IMR-90 (cell line): ENCODE measurements at places on chromosomes 11 and 22. TPM values are rescaled to one million over a fixed set of nuclear protein-coding genes. Genes with fewer than 3 reads are reported as not detected.

- H3K4me3 ChIP-seq, result no peak overlapping the region
- DNase-seq, result no peak
- no peaks in the 10 kb centered on the region for H3K36me3 ChIP-seq
These were observed 251.9 kb upstream of the FAT3 start for GRCh38 chr11:91972665-91973266.

DNA sequence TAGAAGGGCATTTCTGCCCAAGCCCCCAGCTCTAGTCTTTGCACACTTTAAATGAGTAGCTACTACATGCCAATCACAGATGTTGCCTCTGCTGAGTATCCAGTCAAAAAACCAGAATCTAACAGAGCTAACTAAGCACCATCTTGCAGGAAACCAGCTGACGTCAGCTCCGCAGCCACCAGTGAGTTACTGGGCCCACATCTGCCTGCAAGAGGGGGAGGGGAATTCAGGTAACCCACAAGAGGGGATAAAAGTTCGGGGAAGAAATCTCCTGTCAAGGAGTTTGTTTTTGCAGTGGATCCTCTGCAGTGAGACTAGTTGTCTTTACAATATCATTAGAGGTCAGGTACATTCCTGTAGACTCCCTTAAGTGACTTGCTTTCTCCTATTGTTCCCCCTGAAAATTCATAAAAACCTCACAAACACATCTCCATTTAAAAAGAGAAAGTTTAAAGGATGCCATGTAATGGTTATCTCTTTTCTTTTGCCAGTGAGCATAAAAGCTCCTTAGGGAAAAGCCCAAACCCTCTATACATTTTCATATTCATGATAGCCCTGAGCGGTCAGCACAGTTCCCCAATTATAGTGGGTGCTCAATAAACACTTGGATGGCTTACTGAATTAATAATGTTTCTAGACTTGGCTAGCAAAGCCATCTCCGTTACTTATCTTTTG is 9.3 kb downstream of the CD44 start:
- no peaks in the 10 kb centered on the region for H3K27me3 ChIP-seq
- no peak overlapping the region for H3K27ac ChIP-seq
- peaks cover 56% of the 10 kb centered on the region for H3K36me3 ChIP-seq
- H3K4me1 ChIP-seq, result peaks cover 44% of the 10 kb centered on the region
- DNase-seq, result no peak
- H3K4me3 ChIP-seq, result no peak overlapping the region

DNA sequence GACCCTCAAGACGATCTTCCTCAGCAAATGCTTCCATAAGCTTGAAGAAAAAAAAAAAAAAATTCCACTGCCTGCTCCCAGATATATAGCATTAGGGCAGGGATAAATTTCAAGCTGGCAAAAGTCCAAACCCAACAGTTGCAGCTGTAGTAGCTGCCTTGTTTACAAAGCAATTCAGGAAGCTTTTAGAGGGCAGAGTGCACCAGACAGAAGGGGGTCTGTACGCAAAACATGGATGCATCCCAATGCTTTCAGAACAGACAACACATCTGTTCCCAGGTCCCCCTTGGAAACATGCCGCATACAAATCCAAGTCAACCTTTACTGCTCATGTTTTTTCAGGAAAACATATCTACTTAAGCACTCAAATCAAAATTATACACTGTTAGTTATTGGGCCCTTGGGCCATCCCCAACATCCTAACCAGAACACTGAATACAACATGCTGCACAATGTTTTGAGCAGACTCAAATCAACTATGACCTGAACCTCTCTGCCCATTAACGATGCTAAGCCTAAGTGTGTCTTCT is 94.5 kb downstream of the CADM1 start:
- H3K4me1 ChIP-seq, result peaks cover 3% of the 10 kb centered on the region
- H3K27ac ChIP-seq, result no peak overlapping the region
- no peaks in the 10 kb centered on the region for H3K36me3 ChIP-seq
- no peak overlapping the region for H3K4me3 ChIP-seq
- DNase-seq, result peak; percentile 48
- no peaks in the 10 kb centered on the region for H3K27me3 ChIP-seq

DNA sequence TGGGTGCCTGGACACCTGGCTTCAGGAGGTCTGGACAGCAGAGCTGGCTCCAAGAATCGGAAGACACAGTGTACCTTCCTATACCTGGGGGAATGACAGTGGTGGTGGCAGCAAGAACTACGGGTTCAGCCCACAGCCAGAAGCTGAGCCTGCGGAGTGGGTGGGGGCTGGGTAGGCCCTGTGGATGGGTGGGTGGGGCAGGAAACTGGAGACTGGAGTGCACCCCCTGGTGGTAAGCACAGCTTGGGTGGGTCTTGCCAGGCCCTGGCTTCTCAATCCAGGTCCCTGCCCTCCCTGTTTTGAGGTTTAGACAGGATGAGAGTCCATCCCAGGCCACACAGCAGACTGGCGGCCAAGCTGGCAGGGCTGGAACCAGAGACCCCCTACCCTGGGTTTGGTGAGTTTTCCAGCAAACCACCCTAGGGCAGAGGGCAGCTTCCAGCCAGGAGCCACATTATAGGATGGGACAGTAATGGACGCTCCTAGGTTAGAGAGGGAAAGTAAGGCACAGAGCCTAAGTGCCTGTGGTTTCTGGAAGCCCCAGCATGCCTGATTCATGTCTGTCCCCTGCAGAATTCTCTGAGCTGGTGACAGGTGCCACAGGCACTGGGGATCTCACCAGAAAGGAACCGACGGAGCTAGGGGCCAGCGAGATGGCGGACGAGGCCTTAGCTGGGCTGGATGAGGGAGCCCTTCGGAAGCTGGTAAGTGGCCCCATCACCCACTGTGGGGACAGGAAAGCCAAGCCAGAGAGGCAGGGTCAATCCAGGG is 1.7 kb downstream of the SMTN start:
- H3K27me3 ChIP-seq, result no peaks in the 10 kb centered on the region
- H3K36me3 ChIP-seq, result peaks cover 18% of the 10 kb centered on the region
- peak overlapping the region; percentile 80 for H3K27ac ChIP-seq
- peak overlapping the region; percentile 71 for H3K4me3 ChIP-seq

DNA sequence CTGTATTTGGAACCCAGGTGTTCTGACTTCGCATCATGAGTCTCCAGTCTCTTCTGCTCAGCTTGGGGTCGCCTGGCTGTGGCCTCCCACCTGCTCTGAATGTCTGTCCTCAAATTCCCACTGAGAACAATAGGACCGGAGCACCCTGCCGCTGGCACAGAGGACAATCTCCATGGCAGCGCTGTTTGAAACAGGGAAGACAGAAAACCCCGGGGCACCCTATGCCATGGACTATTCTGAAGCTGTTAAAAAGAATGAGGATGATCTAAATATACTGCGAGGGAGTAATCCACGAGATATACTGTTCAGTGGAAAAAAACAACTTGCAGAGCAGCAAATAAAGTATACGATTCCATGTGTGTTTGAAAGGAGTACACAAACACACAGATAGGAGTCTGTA is 415.6 kb upstream of the NARS2 start:
- no peaks in the 10 kb centered on the region for H3K4me1 ChIP-seq
- no peak overlapping the region for H3K4me3 ChIP-seq
- DNase-seq, result no peak

DNA sequence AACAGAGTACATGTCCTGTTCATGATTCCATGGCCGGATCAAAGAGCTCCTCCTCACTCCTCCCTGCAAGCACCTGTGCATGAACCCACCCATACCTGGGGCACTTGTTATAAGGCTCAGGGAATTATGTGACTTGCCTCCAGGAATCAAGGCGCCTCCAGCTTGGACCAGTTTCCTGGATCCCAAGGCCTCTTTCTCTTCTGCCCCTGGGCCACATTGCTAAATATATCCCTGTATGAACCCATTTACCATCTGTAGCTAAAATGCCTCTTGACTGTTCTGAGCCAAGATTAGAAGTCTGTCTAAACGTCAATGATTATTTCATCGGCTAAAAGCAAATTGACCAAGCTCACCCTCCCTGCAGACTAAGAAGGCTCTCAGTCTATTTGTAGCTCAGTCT is 135.6 kb downstream of the KIRREL3 start:
- H3K27ac ChIP-seq, result no peak overlapping the region
- no peaks in the 10 kb centered on the region for H3K4me1 ChIP-seq
- H3K4me3 ChIP-seq, result no peak overlapping the region
- H3K27me3 ChIP-seq, result no peaks in the 10 kb centered on the region
- no peaks in the 10 kb centered on the region for H3K36me3 ChIP-seq
- no peak for DNase-seq

GRCh38 chr11:59555601-59556114 is 44.3 kb downstream of the OR4D9 start:
- H3K27ac ChIP-seq, result peak overlapping the region; percentile 31
- 0 out of 2 replicates have a peak, but pooled peaks cover 2% of the 10 kb centered on the region for H3K4me1 ChIP-seq
- H3K27me3 ChIP-seq, result no peaks in the 10 kb centered on the region

DNA sequence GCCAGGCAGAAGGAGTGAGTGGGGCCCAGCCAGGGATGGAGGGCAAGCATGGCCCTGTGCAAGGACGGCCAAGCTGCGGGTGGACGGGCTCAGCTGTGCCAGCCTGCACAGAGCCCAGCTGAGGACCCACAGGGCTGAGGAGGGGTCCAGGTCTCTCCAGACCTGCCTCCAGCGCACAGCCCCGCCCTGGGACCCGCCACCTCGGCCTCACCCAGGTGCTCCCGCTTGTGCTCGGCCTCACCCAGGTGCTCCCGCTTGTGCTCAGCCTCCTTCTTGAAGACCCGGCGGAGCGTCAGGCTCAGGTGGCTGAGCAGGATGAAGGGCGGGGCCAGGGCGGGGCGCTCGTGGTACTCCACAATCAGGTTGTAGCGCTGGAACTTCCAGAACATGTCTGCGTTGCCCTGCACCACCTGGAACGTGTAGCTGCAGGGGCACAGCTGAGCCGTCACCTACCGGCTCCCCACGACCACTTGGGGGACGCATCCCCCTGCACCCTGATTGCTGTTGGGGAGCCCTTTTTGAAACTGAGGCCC is 6.4 kb downstream of the TSSC4 start:
- peaks cover 21% of the 10 kb centered on the region for H3K27me3 ChIP-seq
- H3K27ac ChIP-seq, result no peak overlapping the region
- peaks cover 14% of the 10 kb centered on the region for H3K36me3 ChIP-seq
- DNase-seq, result no peak

DNA sequence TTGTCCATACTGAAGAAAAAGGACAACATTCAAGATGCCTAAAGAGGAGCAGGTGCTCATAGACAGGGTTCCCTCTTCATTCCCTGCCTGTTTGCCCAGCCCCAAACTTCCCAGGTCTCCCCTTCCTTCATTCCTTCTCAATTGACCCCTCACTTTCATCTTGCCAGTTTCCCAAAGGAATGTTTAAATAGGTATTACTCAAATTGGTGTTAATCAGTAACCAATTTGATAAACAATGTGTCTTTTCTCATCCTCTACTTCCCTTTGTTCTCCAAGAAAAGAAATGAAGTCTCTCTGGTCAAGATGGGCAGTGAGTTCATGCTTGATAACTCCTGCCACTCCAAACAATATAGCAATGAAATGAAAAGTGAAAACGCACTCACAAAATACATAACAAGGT is 101.9 kb downstream of the TMPRSS5 start:
- H3K4me3 ChIP-seq, result no peak overlapping the region
- H3K27me3 ChIP-seq, result no peaks in the 10 kb centered on the region
- H3K4me1 ChIP-seq, result no peaks in the 10 kb centered on the region
- no peak overlapping the region for H3K27ac ChIP-seq
- no peak for DNase-seq
- H3K36me3 ChIP-seq, result no peaks in the 10 kb centered on the region

DNA sequence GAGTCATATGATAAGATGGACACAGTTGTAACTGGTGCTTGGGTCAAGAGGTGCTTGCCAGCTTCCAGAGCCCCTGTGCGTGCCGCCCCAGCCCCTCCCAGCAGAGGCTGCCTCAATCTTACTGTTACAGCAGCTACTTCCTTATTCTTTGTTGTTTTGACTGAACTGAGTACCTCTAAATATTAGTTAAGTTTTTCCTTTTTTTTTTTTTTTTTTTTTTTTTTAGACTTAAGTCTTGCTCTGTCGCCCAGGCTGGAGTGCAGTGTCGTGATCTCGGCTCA is 8.8 kb downstream of the ZBED4 start:
- no peaks in the 10 kb centered on the region for H3K4me1 ChIP-seq
- no peak overlapping the region for H3K4me3 ChIP-seq
- peaks cover 8% of the 10 kb centered on the region for H3K36me3 ChIP-seq
- no peak for DNase-seq

DNA sequence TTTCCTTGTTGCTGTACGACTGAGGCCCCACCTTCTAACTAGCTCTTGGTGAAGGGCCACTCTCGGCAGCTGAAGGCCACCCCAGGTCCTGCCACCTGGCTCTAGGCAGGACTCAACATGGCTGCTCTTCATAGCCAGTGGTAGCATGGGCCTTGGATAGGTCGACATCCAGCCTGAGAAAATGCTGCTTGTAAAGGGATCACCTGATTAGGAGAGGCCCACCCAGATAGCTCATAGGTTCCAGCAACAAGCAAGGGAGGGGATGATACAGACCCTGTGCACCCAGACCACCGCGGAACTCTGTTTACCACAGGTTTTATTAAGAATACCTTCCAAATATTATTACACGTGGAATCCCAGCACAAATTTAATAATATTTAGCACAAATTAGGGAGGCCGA is 341.4 kb downstream of the BRD1 start:
- no peaks in the 10 kb centered on the region for H3K27me3 ChIP-seq
- no peaks in the 10 kb centered on the region for H3K4me1 ChIP-seq
- H3K36me3 ChIP-seq, result no peaks in the 10 kb centered on the region
- no peak overlapping the region for H3K27ac ChIP-seq
- no peak overlapping the region for H3K4me3 ChIP-seq
- no peak for DNase-seq

DNA sequence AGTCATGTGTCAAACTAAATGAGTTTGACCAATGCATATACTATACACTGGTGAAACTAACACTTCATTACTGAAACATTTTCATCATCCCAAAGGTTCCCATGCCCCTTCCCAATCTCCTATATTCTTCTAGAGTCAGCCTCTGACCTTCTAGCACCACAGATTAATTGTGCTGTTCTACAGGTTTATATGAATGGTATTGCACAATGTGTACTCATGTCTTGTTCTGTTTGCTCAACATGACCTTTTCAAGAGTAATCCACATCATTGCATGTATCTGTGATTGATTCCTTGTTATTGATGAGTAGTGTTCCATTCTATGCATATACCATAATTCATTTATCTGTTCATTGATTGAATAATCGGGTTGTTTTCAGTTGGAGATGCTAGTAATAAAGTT is 7.5 kb upstream of the OR8G1 start:
- no peak for DNase-seq
- H3K27ac ChIP-seq, result no peak overlapping the region
- H3K4me3 ChIP-seq, result no peak overlapping the region
- no peaks in the 10 kb centered on the region for H3K4me1 ChIP-seq

The P4HA3 gene
- total RNA-seq, result 2.8 and 2.9 TPM in 2 replicates

The OR52A1 gene
- total RNA-seq, result not detected in 2 replicates

The VPREB1 gene
- not detected in 2 replicates for total RNA-seq

The OR5T3 gene
- not detected in 2 replicates for total RNA-seq

The PHRF1 gene
- 10.9 and 12.2 TPM in 2 replicates for total RNA-seq

The SLC16A8 gene
- not detected in 2 replicates for total RNA-seq
